ENCODE measurements at places on chromosomes 3 and 15.

DNA sequence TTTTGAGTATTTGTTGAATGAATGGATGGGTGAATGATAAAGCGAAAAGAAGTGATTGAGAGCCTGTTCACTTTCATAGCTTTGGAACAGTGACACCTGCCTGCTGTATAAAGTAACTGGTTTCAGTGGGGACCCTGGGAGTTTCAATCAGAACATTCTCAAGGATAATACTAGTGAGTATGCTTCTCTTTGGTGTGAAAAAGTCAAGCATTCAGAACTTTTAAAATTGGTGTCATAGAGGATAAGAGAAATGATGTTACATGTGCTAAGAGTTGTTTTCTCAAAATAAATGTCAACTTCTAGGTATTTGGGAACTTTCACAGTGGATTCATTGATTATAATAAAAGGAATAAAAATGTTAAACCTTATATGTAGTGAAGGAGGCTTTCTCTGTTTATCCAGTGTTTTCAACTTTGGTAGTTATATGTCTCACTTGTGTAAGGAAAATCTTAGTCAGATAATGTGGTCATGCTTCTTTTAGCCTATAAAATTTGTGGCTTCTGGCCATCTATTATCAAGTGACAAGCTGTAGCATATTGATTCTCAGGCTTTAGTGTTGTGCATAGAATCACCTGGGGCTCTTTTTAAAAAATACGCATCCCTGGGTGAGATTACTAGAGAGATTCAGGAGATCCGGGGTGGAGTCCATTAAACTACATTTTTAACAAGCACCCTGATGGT is 11.9 kb downstream of the LRCH3 start:
- DNase-seq: peak; percentile 39

GRCh38 chr15:89002830-89003229 is 85.4 kb upstream of the ABHD2 start:
- DNase-seq: no peak

DNA sequence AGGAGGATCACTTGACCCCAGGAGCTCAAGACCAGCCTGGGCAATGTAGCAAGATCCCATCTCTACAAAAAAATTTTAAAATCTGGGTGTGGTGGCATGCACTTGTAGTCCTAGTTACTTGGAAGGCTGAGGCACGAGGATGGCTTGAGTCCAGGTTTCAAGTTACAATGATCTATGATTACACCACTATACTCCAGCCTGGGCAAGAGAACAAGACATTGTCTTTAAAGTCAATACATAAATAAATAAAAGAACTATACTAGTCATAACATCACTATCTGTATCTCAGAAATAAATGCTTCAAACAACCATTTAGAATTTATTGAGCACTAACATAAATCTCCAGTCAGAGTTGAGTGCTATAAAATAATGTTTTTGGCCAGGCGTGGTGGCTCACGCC is 8.5 kb upstream of the PHLDB2 start:
- DNase-seq: peak; percentile 66

DNA sequence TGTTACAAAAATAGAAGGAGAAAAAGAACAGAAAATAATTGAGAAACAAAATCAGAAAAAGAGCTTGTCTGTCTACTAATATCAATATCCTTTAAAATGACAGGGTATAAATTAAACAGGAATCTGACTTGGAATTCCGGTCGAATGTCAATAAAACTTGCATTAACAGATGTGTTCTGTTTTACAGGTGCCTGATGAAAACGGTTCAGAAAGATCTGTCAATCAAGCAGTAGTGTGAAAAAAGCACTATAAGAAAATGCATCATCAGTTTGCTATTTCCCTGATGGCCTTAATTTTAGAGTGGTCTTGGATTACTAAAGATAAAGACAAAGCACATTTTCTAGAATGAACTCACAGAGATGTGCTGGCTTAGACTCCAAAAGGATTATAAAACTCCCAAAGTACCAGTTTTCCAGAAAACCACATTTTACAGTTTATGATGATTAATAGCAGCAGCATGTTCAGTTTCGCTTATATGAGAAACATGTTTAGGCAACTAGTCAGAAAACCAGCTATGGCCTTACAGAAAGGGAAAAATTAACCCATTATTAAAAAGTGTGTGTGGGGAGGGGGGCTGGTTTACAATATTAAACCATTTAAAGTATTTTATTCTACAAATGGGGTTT is 8.2 kb upstream of the C3orf38 start:
- DNase-seq: peak; percentile 92

DNA sequence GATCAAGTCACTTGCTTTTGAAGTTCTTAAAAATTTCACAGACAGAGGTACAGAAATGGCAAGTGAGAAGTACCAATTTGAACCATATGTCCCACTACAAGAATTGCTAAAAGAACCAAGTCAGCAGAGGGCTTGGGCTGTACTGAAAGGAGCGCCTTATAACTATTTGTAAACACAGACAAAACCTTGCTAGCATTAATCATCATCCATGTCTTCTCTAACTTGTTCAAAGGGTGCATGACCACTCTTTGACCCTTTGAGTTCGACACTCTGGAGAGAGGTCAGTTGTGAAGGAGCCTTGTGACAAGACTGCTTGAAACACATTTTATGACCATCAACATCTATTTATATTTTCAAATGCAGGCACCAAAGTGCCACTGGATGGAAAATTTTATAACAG is 191.7 kb downstream of the PDZRN3 start:
- no peak for DNase-seq

GRCh38 chr15:56243163-56244037 is at the start of gene RFX7:
RFX7 (minus strand) TSS chr15:56243879; CDS start chr15:56243285, 594 bp downstream.
- DNase-seq: peak; percentile 83

DNA sequence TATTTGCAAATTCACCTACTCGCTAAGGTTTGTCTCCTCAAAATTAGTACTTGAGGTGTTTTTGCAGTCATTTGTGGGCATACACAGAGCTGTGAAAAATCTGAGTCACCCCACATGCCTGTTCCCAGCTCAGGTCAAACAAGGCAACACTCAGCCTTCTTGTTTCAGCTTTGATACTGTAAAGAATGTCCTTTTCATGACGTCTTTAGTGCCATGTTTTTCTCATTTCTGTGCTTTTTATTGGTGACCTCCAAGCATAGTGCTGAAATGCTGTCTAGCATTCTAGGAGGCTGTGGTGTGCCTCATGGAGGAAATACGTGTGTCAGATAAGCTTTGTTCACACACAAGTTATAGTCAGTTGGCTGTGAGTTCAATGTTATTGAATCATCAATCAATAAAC is 8.8 kb downstream of the CAPN3 start:
- DNase-seq: no peak

- no peak for DNase-seq
Observed at GRCh38 chr3:156725682-156726081, 51.3 kb downstream of the TIPARP start.

Data from ELR (cell line).